Activated T-helper 9 cell treated with anti-CD3 and anti-CD28 coated beads, Interleukin-2, amount 50 U/mL, for 16 hours (primary cell): ENCODE measurements at places on chromosomes 6 and 20.

- no peak for DNase-seq
These were observed 91.8 kb downstream of the NOL4L start for GRCh38 chr20:32493356-32493755.

GRCh38 chr6:152746172-152746553 lies 4.4 kb upstream of the VIP start:
- no peak for DNase-seq

GRCh38 chr20:54475334-54476168 lies at the start of gene DOK5:
Gene DOK5 (plus strand): TSS chr20:54475593. CDS start chr20:54475947, 354 bp downstream.
- no peak for DNase-seq

DNA sequence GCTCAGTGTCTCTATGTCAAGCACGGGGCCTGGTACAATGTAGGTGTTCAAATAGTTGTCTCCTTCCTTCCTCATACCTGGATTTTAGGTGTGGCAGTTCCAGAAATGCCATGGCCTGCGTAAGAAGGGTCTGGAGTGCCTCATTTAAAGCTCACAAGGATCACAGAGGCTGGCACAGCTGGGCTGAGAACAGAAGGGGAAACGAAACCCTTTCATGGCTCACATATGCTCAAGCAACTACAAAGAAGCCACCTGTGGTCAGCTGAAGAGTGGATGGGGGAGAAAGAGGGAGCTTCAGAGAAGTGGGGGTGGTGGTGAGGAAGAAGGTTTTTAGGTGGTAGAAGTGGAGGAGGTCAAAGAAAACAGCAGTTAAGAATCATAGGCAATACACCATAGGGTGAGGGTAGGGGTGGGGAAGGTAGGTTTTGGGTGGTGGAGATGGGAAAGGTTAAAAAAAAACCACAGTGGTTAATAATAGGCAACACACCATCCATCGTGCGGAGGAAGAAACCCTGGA lies 17.0 kb upstream of the TOP1 start:
- DNase-seq, result no peak

GRCh38 chr6:106159531-106159940 lies 73.4 kb downstream of the PRDM1 start:
- DNase-seq, result no peak

GRCh38 chr20:44836601-44837120 lies 26.3 kb upstream of the RIMS4 start:
- no peak for DNase-seq
